ENCODE measurements at places on chromosomes 13 and 19.
A peak's percentile ranks its signal among the peaks of the same experiment; 100 is the strongest.

- DNase-seq = no peak
Observed at GRCh38 chr13:71606818-71607217, 260.2 kb downstream of the DACH1 start.

GRCh38 chr19:19138109-19138981 is at the start of gene TMEM161A:
Gene TMEM161A (minus strand): TSS chr19:19138478. CDS start chr19:19138428, 50 bp downstream.
- DNase-seq = peak; percentile 95

GRCh38 chr13:72638059-72638815 is 89.2 kb downstream of the MZT1 start:
- DNase-seq = no peak

DNA sequence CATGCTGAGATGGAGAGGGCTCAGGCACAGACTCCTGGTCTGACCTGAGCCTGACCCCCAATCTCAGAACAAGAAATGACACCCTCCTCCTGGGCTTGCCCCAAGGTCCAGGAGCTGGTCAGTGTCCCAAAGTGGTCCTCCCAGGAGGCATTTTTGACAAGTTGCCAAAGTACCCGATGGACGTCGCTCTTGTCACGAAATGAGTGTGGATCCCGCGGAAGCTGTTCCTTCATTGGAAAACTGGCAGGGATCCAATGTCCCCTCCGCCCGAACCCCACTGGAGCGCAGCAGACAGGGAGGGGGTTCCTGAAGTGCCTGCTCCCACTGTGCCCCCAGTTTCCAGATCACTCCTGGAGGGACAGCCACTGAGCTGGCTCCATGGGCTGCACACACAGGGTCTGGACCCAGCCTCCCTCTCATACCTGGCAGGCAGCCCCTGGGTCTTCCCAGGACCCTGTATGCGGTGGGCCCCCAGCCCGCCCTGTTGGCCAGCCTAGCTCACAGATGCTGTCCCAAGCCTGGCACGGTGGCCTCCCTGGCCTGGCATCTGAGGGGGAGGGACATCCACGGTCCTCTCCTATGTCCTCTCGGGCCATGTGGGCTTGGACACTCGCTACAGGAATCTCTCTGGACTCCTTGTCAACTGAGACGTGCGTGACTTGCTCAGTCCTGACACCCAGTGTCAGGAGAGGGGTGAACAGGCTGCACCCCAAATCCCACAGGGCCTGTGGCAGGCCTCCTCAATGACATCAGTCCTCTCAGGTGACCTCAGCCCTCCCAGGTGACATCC is 12.8 kb upstream of the ZNF14 start:
- DNase-seq = no peak

DNA sequence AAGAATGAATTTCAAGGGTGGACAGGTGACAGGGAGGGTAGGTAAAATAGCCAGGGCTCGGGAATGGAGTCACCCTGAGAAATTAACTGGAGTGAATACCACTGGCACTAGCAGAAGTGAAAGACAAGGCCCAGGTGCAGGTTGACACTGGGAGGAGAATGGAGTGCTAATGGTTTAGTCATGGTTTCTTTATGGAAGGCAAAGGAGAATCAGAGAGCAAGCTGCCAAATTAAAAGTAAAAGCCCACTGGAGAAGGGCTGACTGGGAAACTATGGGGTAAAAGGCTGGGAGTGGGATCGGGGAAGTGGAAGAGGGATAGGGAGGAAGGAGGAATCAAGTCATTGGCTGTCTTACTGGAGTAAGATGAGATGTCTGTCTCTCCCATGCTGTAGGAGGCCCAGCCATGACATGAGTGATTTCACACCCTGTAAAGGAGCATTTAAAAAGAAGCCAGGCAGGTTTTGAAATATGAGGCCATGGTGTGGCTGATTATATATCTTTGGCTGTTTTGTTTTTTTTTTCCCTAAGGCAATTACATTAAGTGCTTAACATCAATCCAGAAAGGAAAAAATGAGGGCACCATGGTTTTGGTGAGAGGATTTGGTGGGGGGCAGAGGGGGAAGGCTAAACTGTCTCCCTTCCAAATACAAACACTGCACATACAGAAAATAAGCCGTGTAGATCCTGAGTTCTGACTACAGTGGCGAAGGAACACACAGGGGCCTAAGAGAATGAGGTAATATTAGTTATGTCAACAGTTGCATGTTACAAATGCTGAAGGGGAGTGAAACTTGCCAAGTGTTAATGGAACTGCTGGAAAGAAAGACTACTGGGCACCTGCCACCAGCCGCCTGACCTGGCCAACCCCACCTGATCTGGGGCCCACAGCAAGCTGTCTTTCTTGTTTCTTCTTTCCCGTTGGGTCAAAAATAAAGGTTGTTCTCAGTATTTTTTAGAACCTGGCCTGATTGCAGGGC is 183.5 kb upstream of the TSC22D1 start:
- no peak for DNase-seq

DNA sequence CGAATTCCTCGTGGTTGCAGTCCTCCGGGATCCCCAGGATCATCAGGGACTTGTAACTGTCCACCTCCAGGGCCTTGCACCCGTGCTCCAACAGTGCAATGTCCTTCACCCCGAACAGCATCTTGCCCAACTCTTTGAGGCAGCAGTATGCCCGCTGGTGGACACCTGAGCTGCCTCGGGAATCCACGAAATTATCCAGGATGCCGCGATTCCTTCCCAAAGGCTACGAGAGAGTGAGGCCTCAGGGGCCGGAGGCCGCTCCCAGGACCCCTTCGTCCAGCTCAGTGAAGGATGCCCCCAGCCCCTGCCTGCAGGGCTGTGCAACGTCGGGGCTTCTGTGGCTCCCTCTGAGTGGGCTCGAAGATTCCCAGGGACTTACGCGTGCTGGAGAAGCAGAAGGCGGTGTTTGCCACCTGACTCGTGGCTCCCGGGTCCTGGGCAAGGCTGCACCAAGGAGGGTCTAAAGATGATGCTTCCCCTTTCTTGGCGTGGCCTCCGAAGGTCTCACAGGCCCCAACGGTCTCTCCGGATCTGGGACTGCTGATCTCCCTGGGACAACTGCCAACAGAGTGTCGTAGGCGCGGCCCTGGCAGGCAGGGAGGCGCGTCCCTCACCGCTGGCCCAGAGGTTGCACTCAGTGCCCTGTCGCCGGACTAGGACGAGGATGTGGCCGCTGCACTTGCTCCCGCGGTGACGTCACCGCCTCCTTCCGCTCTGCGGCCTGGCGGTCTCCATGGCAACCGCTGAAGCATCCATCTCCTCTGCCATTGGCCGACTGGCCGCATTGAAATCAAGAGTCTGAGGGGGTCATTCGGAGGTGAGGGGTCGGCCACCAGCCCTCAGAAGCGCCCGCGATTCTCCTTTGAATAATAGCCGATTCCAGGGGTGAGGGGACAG is at the start of gene PNMA8C:
TSS of gene PNMA8C (minus strand) at position 698 of the 897 bp plus-strand sequence. CDS start at position 121, 577 bp downstream.
- DNase-seq = no peak

DNA sequence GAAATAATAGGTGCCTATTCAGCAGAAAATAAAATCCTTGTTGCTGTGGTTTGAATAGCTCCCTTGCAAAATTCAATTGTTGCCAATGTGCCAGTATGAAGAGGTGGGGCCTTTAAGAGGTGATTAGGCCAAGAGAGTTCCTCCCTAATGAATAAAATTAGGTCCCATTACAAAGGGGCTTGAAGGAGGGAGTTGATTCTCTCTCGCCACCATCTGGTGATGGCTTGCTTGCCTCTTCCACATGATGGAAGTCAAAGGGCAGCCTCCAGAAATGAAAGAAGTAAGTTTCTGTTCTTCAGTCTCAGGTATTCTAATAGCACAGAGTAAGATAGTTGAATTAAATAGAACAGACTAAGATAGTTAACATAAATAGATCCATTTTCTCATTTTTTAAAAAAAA is 3.0 kb upstream of the EEF1AKMT1 start:
- no peak for DNase-seq

GRCh38 chr13:24511816-24512196 is 772 bp downstream of the PARP4 start:
- no peak for DNase-seq

GRCh38 chr19:43776286-43776685 is 4.5 kb downstream of the KCNN4 start:
- no peak for DNase-seq

DNA sequence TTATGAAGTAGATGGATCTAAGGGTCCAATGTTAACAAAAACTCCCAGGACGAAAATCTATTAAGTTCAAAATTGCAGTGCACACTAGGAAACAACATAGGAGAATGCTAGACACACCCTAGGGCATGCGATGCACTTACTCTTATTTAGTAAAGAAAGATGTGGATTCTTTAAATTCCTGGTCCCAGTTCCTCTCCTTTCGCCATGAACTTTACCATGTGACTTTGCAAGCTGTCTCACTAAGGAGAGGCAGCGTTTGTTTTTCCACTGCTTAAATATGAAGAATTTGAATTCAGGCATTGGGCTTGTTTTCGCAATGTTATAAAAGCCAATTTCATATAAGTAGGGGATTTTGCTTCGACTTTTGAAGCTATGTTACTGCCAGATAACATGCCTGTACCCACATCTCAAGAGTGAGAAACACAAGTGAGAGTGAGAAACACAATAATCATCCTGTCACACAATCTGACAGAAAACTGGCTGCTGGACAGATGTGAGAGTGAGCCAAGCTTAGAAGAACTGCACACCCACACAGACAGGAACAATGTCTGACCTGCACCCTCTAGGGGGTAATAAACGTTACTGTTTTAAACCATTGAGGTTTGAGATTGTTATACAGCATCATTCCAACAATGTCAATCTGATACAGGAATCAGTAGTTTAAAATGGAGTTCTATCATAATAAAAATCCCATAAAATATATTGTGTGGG is 1308.4 kb downstream of the SLITRK5 start:
- no peak for DNase-seq

GRCh38 chr19:15296353-15296752 is 36.0 kb downstream of the BRD4 start:
- DNase-seq = no peak

DNA sequence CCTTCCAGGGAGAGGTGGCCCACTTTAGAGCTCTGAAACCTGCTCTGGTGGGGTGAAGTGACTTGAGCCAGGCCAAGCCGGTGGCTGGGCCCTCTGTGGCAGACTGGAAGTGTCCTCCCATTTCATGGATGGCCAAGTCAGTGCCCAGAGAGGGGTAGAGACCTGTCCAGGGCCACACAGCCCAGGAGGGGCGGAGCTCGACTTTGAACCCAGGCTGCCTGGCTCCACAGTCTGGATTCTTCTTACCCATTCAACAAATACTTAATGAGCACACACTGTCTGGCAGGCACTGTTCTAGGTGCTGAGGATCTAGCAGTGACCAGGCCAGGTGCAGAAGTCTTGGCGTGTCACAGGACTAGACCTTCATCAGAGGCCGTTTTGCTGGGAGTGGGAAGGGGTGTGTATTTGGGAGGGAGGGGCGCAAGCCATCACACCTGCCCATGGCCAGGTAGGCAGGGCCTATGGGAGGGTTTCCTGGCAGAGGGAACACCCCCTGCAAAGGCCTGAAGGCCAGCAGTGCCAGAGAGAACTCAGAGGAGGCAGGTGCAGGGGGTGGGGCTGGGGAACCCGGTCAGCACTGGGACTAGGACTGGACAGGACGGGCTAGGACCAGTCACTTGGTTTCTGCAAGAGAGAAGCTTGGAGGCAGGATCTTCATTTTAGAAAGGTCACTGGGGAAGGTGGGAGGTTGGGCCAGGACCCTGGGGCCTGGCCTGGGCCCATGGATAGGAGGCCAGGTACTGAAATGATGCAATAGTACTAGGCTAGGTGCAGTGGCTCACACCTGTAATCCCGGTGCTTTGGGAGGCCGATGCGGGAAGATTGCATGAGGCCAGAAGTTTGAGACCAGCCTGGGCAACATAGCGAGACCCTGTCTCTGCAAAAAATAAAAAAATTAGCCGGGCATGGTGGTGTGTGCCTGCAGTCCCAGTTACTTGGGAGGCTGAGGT is 31.8 kb downstream of the DNM2 start:
- DNase-seq = no peak

DNA sequence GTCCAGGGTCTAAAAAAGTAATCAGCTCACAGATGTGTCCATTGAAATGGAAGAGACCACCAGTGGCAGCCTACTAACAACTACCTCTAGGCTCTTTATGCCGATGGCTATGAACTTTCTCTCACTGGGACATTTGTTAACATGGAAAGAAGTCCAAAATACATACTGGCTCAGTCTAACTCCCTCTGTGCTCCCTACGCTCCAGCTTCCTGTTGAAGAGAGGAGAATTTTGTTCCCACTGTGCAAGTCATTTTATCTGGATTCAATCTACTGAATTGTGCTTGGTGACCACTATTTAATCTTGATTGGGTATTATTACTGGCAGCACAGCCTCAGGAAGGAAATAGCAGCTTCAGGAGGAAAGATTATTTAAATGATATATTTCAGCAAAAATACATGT is 128.8 kb upstream of the ARGLU1 start:
- DNase-seq = no peak

- no peak for DNase-seq
Observed at GRCh38 chr19:1045247-1045603, 5.3 kb downstream of the ABCA7 start.

DNA sequence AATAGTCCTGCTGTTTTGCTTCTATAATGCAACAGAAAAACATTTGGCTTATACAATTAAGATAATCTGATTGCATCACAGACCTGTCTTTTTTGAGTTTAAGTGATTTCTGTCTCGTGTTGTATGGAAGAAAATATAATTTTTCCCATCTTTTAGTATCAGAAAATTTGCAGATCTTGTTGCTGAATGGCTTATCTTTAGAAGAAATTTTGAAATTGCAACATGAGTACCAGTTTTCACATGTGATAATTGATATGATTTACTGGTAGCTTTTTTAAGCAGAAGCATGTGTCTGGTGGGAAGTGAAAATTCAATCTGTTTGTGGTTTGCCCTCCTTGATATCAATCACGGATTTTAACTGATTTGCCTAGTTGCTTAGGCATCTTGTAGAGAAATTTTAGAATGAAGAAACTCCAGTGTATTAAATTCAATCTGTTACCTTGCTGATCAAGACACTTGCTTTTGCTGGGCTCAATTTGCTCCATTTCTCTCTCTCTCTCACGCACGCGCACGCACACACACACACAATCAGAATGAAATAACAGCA is 89.8 kb upstream of the MYCBP2 start:
- no peak for DNase-seq

GRCh38 chr19:56085571-56086275 is 35.4 kb downstream of the ZNF787 start:
- DNase-seq = no peak

DNA sequence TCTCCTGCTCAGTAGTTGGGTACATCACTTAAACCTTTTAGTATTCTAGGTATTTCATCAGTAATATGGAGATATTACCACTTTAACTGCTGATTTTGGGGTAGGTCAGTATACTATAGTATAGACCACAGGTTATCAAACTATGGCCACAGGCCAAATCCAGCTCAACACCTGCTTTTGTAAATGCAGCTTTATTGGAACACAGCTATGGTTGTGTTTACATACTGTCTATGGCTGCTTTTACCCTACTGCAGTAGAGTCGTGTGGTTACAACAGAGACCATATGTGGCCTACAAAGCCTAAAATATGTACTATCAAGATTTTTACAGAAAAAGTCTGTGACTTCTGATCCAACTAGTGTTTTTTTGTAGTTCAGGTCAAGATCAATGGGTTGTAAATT is 10.3 kb downstream of the COG6 start:
- DNase-seq = no peak

DNA sequence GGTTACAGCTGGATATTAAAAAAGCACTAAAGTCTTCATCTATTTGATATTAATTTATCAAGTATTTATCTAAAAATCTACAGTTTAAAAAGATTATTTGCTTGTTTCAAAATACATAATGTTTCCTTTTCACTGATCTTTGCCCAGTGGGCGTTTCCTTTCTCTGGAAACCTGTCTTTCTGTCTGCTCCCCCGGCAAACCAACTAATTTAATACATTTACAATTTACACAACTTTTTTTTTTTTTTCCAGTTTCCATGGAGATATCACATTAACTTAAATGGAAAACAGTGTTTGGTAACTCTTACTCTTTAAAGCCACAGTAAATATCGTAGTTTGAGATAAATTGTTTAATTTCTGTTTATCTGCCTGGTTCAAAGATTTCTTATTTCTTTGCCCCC is 5.3 kb downstream of the GPC6 start:
- DNase-seq = no peak
